ENCODE measurements at places on chromosomes 3 and 15.
A peak's percentile ranks its signal among the peaks of the same experiment; 100 is the strongest.

GRCh38 chr3:21654241-21654640 is 96.8 kb downstream of the ZNF385D start:
- no peak for DNase-seq

DNA sequence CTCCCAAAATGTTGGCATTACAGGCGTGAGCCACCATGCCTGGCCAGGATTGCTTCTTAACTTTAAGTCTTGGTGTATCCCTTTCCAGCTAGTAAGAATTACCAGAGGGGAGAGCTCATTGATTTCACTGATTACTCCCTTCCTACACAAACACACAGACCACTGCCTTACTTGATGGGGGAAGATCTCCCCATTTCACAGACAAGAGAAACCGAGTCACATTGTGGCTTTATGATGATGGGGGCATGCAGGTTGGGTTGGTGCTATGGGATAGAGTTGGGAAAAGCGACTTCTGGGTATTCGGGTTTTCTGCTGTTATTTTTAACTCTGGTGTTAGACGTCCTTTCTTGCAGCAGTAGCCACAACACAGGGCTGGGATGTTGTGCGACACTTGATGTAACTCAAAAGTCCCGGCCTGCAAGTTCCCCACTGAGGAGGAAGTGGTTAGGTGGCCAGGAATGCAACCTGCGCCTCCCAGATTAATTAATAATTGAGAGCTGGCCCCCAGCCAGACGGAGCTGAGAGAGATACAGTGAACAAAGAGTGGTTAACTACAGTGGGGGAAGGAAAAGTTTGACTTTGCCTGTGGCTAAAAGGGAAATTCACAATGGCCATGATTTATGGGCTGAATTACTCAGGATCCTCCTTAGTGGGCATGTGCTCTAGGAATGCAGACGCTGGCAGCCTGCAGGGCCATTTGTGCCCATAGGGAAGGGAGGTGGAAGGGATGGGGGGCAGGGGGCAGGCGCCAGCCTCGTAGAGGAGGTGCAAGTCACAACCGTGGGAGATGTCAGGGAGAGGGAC is 63.6 kb downstream of the SMAD6 start:
- peak; percentile 86 for DNase-seq

DNA sequence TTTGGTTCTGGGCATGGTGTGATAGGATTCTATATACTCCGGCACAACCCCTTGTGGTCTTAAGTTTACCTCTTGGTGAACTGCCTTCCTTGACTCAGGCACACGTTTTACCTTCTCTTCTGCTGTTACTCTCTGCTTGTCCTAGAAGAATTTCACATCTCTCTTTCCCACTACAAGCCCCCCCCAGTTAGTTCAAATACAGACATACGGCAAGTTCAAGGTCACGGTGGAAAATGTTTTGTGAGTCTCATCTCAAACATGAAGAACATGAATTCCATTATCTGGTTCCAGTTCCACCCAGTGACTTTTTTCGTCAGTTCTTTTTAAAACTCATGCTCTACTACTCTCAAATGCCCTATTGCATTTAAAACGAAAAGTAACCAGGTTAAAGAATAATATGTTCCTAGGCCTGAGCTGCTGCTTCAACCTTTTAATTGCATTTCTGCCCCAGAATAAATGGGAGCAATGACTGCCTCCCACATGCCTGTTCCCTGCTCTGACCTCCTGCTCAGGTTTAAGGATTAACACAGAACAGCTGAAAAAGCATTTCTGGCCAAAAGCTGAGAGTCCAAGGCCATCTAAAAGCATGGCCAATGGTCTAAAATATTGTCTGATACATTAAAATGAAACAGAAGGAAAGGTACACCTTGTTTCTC is 132.8 kb downstream of the OSBPL10 start:
- no peak for DNase-seq

GRCh38 chr15:68817304-68818065 is 3.2 kb downstream of the ANP32A start:
- DNase-seq = no peak

DNA sequence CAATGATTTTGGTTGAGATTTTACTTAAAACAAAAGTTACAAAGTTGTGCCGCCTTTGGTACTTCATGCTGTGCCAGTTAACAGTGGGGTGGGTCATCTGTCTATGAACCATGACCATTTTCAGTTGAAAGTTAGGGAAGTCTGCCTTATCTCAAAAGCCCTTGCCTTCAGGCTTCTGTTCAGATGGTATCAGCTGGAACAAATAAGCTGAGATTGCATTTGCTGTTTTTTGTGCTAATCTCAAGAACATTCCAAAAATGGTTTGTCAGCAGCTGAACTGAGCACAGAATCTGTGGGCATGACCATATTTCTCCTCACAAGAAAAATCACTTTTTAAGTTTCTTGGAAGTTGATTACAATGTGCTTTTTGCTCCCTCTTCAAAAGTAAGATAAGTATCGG is 142.3 kb downstream of the IL5RA start:
- no peak for DNase-seq

Data from COLO829 (cell line).